ENCODE measurements at places on chromosomes 16 and 17.

GRCh38 chr17:51461578-51462004 is 201.2 kb downstream of the UTP18 start:
- DNase-seq = peak; percentile 66

DNA sequence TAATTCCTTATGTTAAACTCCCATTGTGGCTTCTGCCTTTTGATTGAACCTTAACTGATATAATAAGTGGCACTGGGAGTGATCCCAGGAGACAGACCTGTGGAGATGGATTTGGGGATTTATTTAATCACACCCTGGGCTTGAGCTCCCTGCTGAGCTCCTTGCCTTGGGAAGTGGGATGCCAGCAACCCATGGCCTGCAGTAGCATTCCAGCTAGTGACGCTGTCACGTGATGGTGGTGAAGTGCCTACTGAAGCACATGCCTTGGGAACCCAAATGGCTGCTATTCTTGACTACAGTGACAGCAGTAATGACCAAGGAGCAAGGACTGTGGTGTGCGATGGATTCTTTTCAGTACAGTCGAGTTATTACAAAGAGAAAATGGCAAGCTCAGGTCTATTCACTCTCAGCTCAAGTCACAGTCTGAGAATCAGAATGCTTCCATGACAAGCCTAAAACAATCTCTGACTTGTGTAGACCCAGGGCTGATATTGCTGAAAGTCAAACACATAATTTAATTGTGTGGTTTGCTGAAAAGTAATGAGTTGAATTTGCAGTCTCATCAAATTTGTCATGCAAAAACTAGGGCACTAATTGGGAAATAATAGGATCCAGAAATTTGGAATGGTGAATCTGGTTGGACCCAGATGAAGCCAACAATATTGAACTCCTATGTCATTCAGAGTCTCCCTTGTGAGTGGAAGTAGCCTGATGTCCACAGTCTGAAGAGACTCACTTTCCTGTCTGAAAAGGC is 47.1 kb downstream of the BCL7C start:
- DNase-seq = no peak

DNA sequence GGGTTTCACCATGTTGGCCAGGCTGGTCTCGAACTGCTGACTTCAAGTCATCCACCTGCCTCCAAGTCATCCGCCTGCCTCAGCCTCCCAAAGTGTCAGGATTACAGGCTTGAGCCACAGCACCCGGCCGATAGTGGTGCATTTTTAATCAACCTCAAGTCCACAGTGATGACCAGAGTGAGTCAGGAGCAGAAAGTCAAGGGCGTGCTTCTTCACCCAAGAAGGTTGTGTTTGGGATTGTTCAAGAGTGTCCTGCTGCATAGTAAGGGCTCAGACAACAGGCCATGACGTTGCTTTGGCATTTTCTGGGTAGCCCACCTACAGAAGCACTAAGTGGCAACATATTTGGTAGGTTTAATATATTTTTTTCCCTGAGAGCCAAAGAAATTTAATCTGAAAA is 108.3 kb upstream of the FAM20A start:
- no peak for DNase-seq

DNA sequence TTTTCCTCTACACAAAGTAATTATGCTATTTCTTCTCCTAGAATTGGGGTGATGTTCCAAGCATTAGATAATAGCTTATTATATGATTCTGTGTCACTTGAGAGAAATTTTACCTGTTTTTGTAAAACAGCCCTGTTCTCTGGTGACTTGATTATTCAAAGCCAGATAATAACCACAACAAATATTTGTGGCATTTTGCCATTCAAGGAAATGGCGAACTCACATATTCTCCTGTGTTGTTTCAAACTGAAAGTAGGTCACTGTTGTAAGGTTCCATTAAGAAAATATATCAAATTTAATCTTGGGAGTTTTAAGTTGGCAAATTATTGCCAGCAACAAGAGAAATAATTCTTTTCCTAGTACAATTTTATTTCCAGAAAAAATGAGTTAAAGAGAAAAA is 124.8 kb downstream of the STXBP4 start:
- no peak for DNase-seq

DNA sequence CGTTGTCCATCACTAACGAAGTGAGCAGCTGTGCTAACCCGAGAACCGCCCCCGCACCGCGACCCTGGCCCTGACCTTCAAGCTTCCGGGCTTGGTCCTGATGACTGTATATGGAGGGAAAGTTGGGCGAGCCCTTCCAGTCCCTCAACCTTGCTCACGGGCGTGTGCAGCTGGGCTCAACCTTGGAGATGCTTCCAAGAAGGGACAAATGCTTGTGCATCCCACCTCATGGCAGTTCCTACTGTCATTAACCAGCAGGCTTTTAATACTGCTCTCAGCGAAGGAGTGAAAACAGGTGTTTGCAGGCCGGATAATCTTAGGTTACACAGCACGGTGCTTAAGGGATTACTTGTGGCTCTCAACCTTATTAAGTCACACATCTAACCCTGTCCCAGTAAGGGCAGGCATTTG is 33.5 kb downstream of the SRL start:
- no peak for DNase-seq

GRCh38 chr17:16417896-16418684 is 2.7 kb downstream of the TRPV2 start:
- no peak for DNase-seq

DNA sequence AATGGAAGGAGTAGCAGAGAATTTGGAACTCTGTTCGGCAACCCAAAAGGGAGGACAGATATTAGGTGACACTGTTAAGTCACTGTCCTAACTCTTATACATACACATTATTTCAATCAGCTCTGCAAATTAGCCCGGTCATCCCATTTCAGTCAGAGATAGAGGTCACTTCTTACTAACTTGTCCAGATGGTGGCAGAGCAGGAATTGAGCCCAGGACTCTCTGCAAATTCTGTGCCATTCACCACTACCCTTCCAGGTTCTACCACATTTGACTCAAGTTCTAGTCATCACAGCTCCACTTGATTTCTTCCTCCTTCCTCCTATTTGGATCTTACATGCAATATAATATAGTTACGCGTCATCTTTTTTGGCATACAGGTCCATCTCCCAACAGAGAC is 35.9 kb upstream of the NUDT7 start:
- DNase-seq = no peak

GRCh38 chr17:35161281-35161761 is 13.7 kb downstream of the UNC45B start:
- DNase-seq = no peak
